ENCODE measurements at places on chromosomes 12 and 14.
A peak's percentile ranks its signal among the peaks of the same experiment; 100 is the strongest.

DNA sequence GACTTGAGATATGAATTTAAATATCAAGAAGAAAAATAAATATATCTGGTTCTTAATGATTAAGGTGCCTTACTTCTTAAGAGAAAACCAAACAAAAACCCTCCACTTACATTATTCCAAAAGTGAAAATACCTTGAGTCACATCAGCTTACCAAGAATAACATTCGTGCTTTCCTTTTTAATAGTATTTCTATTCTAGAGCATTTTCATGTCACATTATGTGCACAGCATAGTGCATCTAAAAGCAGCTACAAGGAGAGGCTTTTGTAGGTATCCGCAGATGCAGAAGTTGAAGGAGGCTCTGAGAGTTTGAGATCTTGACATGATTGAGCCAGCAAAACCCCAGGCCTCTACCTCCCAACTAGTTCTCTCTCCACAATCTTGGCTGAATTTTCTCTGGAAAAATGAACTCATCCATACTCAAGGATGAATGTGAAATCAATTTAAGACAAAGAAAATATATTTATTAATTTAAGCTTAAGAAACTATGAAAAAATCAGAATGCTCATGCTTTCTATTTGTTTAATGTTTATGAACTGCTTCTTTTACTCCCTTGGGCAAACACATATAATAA lies 275.0 kb downstream of the AKAP6 start:
- no peak overlapping the region for H3K27ac ChIP-seq
- H3K4me1 ChIP-seq, result peaks cover 6% of the 10 kb centered on the region
- no peaks in the 10 kb centered on the region for H3K36me3 ChIP-seq

DNA sequence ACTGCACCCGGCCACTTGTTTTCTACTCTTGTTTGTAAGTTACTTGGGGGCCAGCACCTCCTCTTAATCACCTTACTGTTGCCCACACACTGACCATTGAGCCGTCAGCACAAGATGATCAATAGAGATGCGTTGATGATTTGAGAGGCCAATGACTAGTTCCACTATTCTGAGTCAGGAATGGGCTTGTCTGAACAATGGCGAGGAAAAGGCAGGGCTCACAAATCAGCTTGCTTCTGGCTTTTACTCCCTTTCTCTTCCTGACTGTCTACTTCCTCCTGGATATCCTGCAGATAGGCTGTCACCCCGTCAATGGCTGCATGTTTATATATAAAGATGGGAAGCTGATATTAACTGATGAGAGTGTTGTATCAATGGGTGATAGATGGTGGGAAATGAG lies 29.1 kb upstream of the HDAC7 start:
- DNase-seq, result no peak
- H3K27ac ChIP-seq, result no peak overlapping the region
- no peak overlapping the region for H3K4me3 ChIP-seq
- no peaks in the 10 kb centered on the region for H3K36me3 ChIP-seq
- no peaks in the 10 kb centered on the region for H3K27me3 ChIP-seq

DNA sequence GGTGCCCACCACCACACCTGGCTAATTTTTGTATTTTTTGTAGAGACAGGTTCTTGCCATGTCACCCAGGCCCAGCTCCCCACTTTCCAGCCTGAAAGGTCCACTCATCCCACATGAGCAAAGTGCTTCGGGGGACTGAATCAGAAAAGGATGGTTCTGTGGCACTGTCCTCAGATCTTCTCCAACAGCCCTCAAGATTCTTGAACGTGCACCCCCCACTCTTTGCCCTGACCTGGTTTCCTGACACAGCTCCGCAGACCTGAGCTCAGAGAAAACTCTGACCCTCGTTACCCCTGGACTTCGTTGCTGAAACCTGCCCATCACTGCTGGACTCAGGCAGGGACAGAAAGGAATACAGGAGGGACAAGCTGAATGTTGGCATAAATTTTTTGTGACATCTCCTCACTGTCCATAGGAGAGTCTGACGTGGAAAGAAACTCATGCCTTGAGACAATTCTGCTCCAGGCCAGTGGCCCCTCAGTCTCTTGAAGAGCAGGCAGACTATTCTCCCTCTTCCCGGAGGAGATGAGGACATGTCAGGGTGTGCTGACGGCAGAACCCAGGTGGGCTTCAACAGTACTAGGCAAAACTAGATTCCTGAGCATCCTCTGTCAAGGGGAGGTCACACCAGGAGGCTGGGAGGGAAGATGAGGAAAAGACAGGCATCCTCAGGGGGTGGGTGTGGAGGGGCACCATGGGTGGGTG lies 149.3 kb downstream of the DPF3 start:
- no peaks in the 10 kb centered on the region for H3K36me3 ChIP-seq
- DNase-seq, result no peak

DNA sequence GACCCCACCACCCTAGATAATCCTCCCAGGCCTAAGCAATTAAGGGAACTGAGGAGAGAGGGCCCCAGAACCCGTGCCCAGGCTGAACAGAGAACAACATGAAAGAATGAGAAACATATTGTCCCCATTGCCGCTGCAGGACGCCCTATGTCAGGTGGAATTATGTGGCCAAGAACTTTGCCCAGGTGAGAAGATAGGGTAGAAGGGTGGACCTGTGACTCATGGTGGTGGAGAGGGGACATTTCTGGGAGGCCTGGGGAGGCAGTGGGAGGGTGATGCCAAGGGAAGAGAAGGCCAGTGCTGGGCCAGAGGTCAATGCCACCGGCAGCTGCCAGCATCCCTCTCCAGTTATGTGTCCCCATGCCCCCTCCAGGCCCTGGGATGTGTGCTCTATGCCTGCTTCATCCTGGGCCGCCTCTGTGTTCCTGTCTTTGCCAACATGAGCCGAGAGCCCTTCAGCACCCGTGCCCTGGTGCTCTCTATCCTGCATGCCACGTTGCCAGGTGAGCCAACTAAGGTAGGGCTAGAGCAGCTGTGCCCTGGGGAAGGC lies 15.5 kb downstream of the SOAT2 start:
- H3K4me3 ChIP-seq, result no peak overlapping the region
- no peaks in the 10 kb centered on the region for H3K4me1 ChIP-seq
- H3K27me3 ChIP-seq, result no peaks in the 10 kb centered on the region

- H3K4me3 ChIP-seq, result no peak overlapping the region
- no peak for DNase-seq
- no peak overlapping the region for H3K27ac ChIP-seq
- H3K4me1 ChIP-seq, result no peaks in the 10 kb centered on the region
- H3K36me3 ChIP-seq, result no peaks in the 10 kb centered on the region
- H3K27me3 ChIP-seq, result no peaks in the 10 kb centered on the region
These were observed 31.5 kb downstream of the SLC17A8 start for GRCh38 chr12:100388382-100388781.

GRCh38 chr14:78593949-78594348 lies 423.8 kb downstream of the NRXN3 start:
- no peaks in the 10 kb centered on the region for H3K4me1 ChIP-seq
- H3K27ac ChIP-seq, result no peak overlapping the region
- H3K36me3 ChIP-seq, result no peaks in the 10 kb centered on the region
- peaks cover 4% of the 10 kb centered on the region for H3K27me3 ChIP-seq
- no peak overlapping the region for H3K4me3 ChIP-seq

DNA sequence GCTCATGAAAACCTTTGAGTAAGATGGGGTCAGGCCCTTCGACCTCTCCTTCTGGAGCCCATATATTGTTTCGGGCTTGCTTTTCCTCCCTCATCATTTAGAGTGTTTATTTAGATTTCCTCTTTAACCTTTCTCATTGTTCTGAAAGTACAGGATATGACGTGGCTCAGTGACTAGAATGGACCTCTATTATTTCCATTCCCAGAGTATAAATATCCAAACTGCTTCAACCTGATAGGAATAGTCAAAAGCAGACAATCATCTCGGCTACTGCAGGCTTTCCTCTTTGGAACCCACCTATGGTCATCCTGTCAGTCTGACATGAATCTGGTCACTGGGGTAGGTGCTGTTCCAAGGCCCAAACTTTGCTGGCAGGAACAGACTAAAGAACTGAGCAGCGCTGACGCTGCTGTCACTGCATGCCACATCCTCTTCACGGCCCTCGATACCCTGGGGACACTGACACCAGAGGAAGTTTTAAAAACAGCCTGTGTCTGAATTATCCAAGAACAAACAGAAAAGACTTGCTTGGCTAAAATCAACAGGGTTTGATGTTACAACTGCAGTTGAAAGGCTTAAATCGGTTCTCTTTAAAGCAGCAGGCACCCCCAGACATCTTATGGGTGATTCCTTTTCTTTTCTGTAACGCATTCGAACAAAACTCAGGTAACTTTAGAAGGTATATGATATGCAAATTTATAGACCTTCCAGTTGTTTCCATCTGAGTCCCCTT lies 5.0 kb upstream of the DDX47 start:
- H3K4me1 ChIP-seq, result peaks cover 15% of the 10 kb centered on the region
- no peak overlapping the region for H3K4me3 ChIP-seq
- DNase-seq, result peak; percentile 58
